Endothelial cell of umbilical vein (primary cell): ENCODE measurements at places on chromosomes 12 and 14.

DNA sequence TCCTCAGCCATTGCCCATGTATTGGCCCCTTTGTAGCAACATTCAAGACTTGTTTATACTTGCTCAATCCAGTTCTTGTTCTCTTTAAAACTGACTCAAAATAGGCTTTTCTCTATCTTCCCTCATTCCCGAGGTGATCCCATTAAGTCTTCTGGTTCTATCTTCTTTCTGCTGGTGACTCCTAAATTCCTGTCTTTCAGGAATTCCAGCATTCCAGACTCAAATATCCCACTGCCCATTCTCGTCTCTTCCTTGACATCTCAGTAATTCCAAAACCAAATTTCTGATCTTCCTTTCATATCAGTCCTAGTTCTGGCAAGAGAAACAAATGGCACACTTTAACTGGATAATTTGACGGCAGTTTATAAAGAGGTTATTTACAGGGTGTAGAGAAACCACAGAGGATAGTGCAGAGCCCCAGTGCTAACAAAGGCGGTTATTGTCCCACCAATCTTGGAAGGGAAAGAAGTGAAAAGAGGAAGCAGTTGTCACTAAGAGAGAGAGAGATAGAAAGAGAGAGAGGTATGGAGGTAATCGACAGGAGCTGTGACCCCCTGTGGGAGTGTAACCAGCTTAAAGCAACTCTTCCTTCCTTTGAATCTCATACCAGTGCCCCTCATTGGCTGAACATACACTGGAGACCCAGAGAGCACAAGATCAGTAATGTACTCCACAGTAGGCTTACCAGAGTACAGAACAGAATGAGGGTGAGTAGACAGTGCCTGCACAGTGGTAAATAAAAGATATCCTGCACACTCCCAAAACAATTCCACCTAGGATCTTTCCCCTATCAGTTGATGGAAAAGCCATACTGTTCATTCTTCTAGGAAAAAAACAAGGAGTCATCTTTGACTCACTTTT lies 177.6 kb upstream of the LMNTD1 start:
- no peak for DNase-seq

- DNase-seq: no peak
Observed at GRCh38 chr14:93977790-93978581, 1.6 kb upstream of the ASB2 start.

- DNase-seq: peak; percentile 38
Observed at GRCh38 chr14:99745307-99745951, 47.8 kb upstream of the EML1 start.

- DNase-seq: no peak
Observed at GRCh38 chr14:68501614-68502052, 291.2 kb downstream of the ZFP36L1 start.

GRCh38 chr12:103806803-103807202 lies 34.2 kb downstream of the NT5DC3 start:
- DNase-seq: peak; percentile 73

DNA sequence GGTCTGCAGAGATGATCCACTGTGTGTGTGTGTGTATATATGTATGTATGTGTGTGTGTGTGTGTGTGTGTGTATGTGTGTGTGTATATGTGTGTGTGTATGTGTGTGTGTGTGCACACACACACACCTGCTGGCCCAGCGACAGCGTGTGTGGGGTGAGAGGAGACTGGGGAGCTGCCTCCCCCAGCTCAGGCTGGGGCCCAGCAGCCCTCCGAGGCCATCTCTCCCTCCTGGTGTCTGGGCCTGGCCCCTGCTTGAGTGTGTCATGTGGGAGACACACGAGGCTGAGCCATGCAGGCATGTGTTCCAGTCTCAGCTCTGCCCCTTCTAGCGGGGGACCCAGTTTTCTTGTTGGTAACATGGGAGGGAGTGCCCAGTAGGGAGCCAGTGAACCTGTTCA lies 10.0 kb upstream of the TNFAIP2 start:
- no peak for DNase-seq

GRCh38 chr12:1628666-1629337 lies at the start of gene WNT5B:
WNT5B (plus strand) TSS chr12:1629231; CDS start chr12:1631355, 2,124 bp downstream.
- DNase-seq: no peak

DNA sequence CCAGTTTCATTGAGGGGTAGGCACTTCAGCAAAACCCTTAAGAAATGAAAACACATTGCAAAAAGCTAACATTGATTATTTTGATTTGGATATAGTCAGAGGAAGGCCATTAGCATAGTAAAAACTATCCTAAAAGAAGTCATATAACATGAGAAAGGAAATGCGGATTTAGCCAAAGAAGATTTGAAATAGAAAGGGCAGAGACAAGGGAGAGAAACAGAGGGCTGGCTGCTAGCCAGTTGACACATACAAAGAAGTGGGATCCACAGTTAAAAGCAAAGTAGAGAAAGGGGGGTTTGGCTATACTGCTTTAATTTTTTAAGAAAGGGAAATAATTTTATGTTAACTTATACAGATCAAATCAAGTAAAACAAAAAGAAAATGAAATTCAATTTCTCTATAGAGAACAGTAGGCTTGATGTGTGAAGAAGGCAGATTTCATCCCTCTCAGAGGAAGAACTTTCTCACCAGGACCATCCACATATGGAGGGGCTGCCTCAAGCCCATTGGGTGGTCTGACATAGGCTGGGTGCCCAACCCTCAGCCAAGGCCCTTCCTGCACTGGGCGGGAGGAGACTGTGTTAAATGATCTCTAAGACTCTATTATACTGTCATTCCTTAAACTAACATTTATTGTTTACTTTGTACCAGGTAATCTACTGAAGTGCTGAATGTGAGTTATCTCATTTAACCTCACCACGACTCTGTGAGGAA lies 420.3 kb downstream of the CCDC91 start:
- DNase-seq: no peak

DNA sequence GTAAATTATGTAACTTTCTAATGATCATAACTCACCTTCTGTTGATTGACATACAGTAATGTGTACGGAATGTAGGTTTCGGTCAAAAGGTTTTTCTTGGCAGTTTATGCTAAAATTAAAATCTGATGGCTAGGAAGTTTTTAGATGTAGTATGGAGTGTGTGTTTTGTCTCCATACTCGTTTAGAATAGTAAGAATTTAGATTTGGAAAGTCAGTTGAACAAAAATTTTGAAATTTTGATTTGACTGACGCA lies 859 bp downstream of the PALS1 start:
- no peak for DNase-seq

GRCh38 chr12:4151362-4152121 lies 122.0 kb upstream of the CCND2 start:
- DNase-seq: no peak

DNA sequence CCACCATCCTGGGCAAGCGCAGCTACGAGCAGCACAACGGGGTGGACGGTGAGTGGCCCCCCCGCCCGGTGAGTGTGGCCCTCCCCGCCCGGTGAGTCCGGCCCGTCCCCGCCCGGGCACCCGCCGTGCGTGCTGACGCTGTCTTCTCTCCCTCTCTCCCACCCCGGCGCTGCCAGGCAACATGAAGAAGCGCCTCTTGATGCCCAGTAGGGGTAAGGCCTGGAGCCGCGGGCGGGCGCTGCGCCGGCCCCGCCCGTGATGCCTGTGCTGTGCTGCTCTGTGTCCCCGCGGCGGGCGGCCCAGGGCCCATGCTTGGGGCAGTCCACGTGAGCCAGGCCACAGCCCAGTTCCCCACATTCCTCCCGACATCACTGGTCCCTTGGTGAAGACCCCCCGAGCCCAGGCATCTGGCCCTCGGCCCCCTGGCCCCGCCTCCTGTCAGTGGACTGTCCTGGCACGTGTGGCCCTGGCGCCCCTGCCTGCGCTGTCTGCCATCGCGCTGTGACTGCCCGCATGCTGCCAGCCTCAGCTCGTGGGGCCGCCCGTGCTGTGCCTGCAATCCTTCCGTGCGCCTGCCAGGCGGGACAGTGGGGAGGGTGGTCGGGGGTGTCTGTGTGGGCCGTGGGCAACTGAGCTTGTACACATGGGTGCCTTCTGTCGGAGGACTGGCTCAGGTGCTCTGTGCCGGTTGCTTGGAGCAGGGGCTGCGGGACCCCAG lies 7.9 kb upstream of the CRIP2 start:
- no peak for DNase-seq

GRCh38 chr14:65187421-65188049 lies 85.2 kb upstream of the MAX start:
- no peak for DNase-seq

DNA sequence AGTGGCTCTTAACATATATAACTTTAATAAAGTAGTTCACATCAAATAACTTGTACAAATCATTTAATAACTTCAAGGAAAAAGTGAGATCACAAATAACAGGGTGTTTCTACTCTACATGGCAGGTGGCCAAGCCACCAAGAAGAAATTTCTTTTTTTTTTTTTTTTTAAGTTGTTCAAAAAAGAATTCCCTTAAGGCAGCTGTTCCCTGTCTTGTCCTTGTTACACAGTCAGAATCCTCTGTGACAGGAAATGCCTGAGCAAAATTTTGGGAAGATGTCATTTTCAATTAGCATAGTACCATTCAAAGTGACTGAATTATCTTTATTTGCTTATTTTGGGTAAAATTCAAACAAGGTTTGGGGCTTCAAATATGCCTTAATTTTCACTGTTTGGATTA lies 79.4 kb downstream of the LIN7A start:
- DNase-seq: no peak

DNA sequence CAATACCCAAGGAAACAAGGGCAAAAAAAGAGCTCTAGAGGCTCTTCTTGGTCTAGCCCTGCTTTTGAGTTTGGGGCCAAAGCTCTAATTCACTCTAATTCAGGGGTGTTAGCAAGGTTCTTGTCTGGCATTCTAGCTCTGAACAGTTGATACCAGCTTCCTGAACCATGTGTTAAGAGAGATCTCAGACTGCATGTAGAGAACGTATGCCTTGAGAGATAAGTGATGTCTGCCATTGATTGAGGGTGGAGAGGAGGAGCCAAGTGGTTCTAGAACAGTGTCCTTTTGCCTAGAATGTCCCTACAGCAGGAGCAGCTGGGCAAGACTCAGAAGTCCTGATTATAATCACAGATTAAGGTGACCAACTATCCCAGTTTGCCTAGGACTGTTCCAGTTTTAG lies 18.2 kb upstream of the POC1B start:
- DNase-seq: no peak

DNA sequence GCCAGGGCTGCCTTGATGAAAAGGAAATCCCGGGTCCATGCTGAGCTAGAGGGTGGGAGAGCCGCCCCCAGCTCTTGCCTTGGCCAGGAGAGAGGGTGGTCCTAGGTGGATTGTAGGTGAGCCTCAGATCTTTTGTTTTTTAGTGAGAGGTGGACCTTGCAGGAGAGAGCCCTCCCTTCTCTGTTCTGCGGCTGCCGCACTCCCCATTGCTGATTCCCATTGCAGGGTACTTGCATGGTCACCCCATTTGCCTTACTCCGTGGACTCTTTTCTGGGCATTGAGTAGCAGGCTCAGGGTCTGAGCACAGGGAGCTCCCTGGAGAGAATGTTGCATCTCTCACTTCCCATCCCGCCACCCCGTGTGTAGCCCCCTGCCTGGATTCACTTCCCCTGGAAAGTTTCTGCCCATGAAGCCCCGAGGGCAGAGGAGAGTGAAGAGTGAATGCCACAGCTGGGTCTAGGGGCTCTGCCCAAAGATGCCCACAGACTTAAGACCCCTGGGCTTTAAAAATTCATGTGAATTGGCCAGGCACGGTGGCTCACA lies 10.2 kb downstream of the VASH1 start:
- DNase-seq: no peak

GRCh38 chr14:64880221-64881121 lies 764 bp upstream of the SPTB start:
- DNase-seq: peak; percentile 8

DNA sequence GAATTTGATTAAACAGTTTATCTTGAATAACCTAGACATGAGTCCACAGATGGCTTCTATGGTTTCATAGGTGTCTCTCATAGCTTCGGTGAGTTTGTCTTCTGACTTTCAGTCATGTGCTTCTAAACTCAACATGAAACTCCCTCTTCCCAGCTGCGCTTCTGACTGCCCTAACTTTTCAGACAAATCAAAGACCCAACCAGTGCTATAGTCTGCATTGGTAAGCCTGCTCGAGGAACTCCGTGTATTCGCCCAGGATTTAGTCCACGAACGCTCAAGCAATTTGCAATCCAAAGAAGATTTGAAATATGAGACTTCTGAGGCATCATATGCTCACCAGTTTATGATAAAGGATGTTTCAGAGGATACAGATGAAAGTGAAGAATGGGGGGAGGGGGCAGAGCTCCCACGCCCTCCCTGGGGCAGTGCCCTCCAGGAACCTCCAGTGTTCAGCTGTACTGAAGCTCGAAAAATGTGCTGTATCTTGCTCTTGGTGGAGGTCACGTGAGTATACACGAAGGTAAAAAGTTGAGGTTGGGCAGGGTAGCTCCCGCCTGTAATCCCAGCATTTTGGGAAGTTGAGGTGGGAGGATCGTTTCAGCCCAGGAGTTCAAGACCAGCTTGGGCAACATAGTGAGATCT lies 5.2 kb upstream of the RILPL2 start:
- no peak for DNase-seq

GRCh38 chr14:90491911-90492531 lies 95.2 kb downstream of the CALM1 start:
- DNase-seq: no peak

GRCh38 chr12:99154983-99155336 lies 492.6 kb upstream of the GARIN6 start:
- DNase-seq: no peak

GRCh38 chr12:93229494-93230325 lies 148.0 kb upstream of the NUDT4 start:
- peak; percentile 72 for DNase-seq
